ENCODE measurements at places on chromosomes 16 and 17.

DNA sequence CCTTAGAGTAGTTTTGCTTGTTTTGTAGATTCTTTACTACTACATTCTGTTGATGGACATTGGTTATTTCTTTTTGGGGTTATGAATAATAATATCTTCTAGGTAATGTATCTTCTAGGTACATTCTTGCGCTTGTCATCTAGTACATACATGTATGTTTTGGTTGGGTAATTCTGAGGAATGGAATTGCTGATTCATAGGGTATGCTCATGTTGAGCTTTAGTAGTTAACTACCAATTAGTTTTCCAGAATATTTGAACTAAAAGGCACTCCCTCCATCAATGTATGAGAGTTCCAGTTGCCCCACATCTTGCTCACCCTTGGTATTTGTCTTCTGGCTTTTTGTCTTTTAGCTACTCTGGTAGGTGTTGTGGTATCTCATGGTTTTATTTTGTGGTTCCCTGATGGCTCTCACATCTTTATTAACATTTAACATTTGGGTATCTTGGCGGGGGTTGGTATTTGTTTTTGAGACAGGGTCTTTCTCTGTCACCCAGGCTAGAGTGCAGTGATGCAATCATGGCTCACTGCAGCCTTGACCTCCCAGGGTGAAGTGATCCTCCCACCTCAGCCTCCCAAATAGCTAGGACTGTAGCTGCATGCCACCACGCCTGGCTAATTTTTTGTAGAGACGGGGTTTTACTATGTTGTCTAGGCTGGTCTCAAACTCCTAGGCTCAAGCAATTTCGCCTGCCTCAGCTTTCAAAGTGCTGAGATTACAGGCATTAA lies 47.1 kb downstream of the SLC6A4 start:
- DNase-seq, result no peak

DNA sequence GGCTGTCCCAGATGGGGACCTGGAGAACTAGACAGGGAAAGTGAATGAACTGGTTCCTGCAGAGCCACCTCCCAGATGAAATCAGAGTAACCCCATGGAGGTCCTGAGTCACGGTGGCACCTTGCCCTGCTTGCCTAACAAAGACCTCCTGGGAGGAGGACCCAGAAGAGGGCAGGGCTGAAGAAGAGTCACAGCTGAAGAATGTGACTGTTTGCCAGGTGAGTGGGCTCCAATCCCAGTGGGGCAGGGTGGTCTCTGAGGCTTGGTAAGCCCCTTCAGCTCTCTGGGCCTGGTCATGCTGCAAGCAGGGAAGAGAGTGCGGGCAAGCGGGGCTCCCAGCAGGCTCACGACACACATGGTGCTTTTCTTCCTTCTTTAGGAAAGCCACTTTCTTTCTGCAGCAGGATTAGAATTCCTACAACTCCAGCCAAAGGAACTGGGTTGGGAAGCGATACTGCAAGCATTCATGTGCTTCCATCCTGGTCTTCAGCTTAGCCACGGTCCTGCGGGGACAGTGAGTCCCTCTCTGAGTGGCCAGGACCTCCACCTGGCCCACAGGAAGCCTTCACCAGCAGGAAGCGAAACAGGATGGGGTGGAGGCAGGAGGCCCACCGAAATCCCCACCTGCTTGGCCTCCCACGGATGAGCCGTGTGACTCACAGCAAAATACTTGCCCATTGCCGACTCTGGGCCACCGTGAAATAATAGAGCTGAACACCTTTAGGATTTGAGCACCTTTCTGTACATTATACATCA lies 4.3 kb downstream of the C16orf74 start:
- no peak for DNase-seq

- DNase-seq, result no peak
These were observed 61.9 kb downstream of the WWP2 start for GRCh38 chr16:69823831-69824563.

- DNase-seq, result no peak
These were observed 68.5 kb downstream of the WWP2 start for GRCh38 chr16:69830534-69831211.

- no peak for DNase-seq
These were observed 92.4 kb downstream of the CBLN1 start for GRCh38 chr16:49189286-49189685.

DNA sequence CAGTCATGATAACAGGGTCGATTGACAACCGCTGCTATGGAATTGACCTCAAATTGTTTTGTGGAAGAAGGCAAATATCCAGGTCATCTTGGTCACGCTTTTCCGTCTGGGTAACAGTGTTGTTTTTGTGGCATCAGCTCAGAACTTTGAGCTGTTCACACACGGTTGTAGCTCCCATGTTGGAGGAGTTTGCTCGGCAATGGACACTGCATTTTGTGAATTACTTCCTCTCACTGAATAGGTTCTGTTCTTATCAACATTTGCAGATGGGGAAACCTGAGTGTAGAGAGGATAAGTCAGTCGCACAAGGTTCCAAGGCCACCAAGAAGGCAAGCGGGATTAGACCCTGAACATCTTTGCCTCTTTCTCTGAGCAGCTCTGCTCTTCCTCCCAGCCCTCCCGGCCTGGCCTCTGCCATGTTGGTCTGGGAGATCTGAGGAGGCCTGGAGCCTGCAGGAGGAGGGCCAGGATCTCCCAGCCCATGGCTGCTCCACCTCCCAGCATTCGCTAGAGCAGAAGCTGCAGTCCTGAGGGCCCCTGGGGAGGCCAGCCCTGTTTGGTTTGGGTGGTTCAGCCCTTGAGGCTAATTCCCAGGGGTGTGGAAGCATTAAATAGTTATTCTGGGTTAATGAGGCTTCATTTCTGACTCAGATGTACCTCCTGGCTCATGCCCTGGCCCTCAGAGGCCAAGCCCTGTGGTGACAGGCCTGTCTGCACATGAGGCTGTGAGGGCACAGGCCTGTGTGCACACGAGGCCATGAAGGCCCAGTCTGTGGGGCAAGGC lies 154.1 kb upstream of the PLCG2 start:
- DNase-seq, result no peak

- DNase-seq, result no peak
These were observed 115.1 kb downstream of the HIC1 start for GRCh38 chr17:2170023-2170422.

GRCh38 chr17:52178012-52178411 lies 19.5 kb upstream of the CA10 start:
- DNase-seq, result no peak

GRCh38 chr17:34542700-34543336 lies 36.6 kb upstream of the TMEM132E start:
- DNase-seq, result no peak

- DNase-seq, result no peak
These were observed 60.0 kb upstream of the CHMP6 start for GRCh38 chr17:80931421-80932265.

GRCh38 chr16:77788181-77789084 lies at the start of gene VAT1L:
Gene VAT1L (plus strand): TSS chr16:77788564. CDS start chr16:77788683, 119 bp downstream.
- no peak for DNase-seq

DNA sequence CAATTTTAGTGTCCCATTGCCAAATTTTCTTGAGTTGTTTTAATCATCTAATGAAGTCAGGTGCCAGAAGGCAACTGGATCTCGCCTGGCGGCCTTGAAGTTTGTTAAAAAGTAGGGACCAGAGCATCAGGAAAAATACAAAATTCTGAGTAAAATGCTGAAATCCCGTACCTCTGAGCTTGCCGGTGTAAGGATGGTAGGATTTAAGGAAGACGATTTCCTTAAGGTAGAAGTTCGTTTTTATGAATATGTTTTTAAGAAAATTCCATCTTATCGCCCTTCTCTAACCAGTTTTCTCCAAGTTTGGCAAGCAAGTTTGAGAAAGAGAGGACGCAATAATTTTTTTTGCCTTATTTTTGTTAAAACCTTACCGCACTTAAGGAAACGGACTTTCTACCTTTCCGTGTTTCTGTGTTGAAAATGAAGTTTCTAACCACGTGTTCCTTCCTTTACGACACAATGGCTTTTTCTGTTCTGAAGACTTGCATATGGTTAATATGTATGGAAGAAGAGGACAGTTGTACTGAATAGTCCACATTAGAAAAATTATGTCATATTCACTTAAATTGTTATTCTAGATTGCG lies 748 bp downstream of the ATF7IP2 start:
- DNase-seq, result no peak

GRCh38 chr16:2447920-2448583 lies 11.9 kb upstream of the TEDC2 start:
- no peak for DNase-seq

- no peak for DNase-seq
These were observed 4.6 kb downstream of the ZNF319 start for GRCh38 chr16:57995721-57996405.

- no peak for DNase-seq
These were observed 18.9 kb downstream of the CA4 start for GRCh38 chr17:60168654-60169053.
